ENCODE measurements at places on chromosomes 5 and 9. TPM values are rescaled to one million over a fixed set of nuclear protein-coding genes. Genes with fewer than 3 reads are reported as not detected.

The KIF24 gene
- total RNA-seq: 0.78 TPM

The PLPP1 gene
- 74.1 TPM for total RNA-seq

The OR2V2 gene
- total RNA-seq: not detected

DNA sequence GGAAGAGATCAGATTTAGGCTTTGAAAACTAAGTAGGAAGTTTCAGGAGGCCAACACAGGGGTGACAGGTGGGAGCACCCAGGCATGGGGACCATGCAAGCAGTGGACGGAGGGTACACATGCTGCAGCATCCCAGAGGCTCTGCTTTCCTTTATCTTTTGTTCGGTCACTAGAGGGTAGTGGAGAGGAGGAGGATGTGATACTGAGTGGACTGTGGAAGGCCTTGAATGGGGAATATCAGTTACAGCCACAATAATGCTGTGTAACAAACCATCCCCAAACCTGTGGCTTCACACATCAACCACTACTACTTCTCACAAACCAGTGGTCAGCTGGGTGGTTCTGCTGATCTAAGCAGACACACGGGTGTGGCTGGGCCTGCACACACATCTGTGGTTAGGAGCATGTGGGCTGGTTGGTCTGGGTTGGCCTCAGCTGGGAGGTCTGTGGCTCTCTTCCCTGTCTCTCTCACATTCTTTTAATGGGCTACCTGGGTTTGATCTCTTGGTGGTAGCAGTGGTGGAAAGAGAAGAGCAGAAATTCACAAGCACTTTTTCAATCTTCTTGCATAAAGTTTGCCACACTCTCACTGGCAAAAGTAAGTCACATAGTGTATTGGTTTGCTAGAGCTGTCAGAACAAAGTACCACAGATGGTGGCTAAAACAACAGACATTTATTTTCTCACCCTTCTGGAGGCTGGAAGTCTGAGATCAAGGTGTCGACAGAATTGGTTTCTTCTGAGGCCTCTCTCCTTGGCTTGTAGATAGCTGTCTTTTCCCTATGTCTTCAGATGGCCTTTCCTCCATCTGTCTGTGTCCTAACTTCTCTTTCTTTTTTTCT is 238.7 kb downstream of the AGTPBP1 start:
- DNase-seq: no peak

- no peak for DNase-seq
Observed at GRCh38 chr9:16315720-16316119, 554.8 kb downstream of the BNC2 start.

- DNase-seq: no peak
Observed at GRCh38 chr9:126763130-126763764, 41.6 kb upstream of the ZBTB43 start.

- DNase-seq: no peak
Observed at GRCh38 chr5:170256571-170256970, 23.8 kb downstream of the C5orf58 start.

DNA sequence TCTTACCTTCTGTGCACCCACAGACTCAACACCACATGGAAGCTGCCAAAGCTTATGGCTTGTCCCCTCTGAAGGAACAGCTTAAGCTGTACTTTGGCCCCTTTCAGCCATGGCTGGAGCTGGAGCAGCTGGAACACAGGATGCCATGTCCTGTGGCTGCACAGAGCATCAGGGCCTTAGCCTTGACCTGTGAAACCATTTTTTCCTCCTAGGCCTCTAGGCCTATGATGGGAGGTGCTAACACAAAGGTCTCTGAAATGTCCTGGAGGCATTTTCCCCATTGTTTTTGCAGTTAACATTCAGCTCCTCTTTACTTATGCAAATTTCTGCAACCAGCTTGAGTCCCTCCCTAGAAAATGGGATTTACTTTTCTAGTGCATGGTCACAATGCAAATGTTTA is 461.4 kb upstream of the TYRP1 start:
- DNase-seq: no peak

DNA sequence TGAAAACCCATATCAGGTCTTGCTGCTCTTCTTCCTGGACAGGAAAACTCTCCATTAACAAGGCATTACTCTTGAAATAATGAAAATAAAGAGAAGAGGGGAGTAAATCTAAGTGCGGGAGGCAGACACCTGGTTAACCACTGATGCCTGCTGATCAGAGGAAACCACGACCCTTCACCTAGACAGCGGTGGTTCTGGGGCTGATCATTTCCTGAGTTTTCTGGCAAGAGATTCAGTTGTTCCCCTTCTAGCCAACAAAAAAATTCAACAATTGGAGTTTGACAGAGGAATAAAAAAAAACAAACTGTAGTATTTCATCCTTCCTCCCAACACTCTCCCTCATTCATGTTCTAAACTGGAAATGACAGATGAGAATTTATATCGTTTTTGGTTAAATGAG is 3.0 kb downstream of the RLN2 start:
- no peak for DNase-seq

- no peak for DNase-seq
Observed at GRCh38 chr5:96195123-96195522, 233.5 kb upstream of the ELL2 start.

- DNase-seq: no peak
Observed at GRCh38 chr9:112371060-112371459, 8.8 kb upstream of the HSDL2 start.

DNA sequence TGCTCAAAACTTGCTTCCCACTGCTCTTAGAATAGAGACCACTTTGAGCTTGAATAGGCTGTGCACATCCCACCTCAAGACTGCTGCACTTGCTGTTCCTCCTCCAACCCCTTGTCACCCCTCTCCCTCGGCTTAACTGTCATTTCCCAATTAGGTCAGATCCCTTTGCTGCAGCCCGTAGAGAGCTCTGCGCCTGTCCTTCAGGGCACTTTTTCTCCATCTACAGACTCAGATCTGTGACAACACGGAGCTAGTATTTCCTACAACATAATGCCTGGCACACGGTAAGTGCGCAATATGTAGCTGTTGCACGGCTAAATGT is 485 bp upstream of the HABP4 start:
- DNase-seq: no peak

GRCh38 chr9:97510797-97511654 is 9.6 kb downstream of the TMOD1 start:
- no peak for DNase-seq

DNA sequence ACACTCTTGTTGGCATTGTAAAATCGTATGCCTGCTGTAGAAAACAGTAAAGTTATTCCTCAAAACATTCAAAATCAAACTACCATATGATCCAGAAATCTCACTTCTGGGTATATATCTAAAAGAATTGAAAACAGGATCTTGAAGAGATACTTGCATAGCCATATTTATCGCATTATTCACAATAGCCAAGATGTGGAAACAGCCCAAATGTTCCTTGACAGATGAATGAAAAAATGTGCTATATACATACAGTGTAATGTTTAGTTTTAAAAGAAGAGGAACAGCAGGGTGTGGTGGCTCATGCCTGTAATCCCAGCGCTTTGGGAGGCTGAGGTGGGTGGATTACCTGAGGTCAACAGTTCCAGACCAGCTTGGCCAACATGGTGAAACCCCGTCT is 234.1 kb upstream of the DAB2 start:
- no peak for DNase-seq

DNA sequence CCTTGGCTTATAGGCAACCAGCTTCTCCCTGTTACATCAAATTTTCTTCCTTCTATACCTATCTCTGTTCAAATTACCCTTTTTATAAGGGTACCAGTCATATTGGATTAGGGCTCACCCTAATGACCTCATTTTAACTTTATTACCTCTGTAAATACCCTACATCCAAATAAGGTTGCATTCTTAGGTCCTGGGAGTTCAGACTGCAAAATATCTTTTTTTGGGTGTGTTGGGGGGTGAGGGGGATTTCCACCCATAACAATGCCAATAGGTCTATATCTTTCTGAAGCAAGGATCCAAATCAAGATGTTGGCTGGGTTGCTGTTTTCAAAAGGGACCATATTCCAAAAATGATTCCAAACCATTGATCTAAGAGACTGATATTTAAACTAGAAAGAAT is 141.7 kb downstream of the XRCC4 start:
- no peak for DNase-seq

All from Right ventricle myocardium inferior (tissue), 1 donor.